ENCODE measurements at places on chromosomes 3 and 15.
A peak's percentile ranks its signal among the peaks of the same experiment; 100 is the strongest.

- no peak for DNase-seq
These were observed 219.3 kb upstream of the TTC14 start for GRCh38 chr3:180382638-180383180.

- no peak for DNase-seq
These were observed 116.3 kb downstream of the DTWD1 start for GRCh38 chr15:49737127-49737526.

DNA sequence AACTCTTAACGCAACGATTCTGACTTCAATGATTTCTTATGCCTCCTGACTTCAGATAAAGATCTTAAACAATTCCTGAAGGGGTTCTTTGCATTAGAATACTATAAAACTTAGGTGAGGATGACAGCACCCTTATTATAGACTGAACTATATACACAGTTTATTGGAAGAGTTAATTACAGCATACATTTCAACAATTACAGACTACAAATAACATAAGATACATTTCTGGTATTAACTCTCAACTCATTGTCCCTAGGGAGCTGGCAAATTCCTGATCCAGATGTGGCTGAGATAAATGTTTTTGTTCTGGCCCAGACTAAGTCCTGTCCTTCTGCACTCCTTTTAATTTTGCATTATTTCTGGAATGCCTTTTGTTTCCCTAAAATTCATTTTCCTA is 155.5 kb upstream of the TMC3 start:
- no peak for DNase-seq

- DNase-seq, result no peak
These were observed 3.1 kb downstream of the CCDC9B start for GRCh38 chr15:40337597-40337996.

DNA sequence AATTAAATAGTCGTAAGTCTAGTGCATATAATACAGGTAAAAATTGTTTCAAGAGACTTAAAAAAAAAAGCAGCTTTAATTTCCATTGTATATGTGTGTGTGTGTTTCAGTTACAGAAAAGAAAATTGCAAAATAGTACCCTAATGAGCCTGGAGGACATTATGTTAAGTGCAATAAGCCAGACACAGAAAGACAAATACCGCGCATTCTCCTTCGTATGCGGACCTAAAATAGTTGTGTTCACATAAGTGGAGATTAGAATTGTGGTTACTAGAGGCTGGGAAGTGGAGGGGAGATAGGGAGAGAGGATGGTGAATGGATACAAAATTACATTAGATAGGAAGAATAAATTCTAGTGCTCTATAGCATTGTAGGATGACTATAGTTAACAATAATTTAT is 3.6 kb downstream of the MESD start:
- no peak for DNase-seq

- no peak for DNase-seq
These were observed 462.2 kb downstream of the ZPLD1 start for GRCh38 chr3:102896851-102897621.

DNA sequence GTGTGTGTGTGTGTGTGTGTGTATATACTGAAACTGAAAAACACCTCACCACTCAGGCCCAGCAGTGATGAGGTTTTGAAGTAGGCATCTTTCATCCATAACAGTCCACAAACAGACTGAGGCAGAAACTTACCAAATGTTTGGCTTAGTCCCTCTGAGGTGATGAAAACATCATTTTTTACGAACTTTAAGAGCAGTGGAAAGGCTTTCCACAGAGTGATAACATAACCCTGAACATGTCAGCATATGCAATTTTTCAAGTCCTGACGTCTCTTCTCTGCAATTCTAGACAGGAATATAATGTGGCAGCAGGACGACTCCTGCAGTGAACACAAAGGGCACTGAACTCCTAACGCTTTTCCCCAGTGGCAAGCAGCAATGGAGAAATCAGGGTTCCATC is 247.0 kb upstream of the THBS1 start:
- no peak for DNase-seq

GRCh38 chr3:64501298-64501906 is 186.4 kb downstream of the ADAMTS9 start:
- no peak for DNase-seq

DNA sequence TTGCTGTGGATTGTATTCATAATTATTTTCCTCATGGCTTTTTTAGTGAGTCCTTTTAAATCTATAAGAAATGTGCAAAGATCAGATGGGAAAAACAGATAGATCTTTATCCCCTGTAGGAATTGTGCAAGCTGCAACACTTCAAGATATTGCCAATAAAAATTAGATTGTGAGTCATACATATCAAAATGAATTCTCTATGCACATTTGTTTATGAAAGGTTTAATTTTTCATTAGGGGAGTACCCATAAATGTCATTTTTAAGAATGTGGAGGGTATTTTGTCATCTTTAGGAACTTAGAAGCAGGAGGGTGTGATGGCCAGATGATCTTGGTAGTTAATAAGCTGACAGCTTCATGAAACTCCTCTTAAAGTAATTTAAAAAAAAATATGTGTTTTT is 2.9 kb downstream of the PIAS1 start:
- DNase-seq, result no peak

- no peak for DNase-seq
These were observed 95.0 kb upstream of the MRPL3 start for GRCh38 chr3:131597816-131598215.

GRCh38 chr3:139521816-139522215 is 17.7 kb downstream of the RBP1 start:
- DNase-seq, result no peak

GRCh38 chr15:85805420-85805819 is 10.7 kb upstream of the KLHL25 start:
- DNase-seq, result no peak

DNA sequence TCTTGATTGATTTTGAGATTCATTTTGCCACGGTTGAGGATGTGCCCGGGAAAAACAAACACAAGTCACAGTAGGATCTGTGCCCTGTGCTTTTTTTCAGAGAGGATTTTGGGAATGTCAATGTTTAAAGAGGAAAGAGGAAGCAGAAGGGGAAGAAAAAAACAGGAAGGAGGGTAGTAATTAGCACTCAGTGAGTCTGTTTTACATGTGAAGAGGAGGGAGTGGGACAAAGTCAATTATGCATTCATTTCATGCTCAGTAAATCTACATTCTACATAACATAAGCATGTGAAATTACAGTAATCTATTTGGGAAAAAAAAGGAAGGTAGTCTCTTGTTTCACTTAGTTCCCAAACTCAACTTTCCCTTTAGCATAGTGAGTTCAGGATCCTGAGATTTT is 18.3 kb upstream of the CD200 start:
- no peak for DNase-seq

GRCh38 chr3:22372292-22373062 is 621.5 kb upstream of the ZNF385D start:
- peak; percentile 24 for DNase-seq

GRCh38 chr3:133931084-133931483 is 35.4 kb upstream of the RAB6B start:
- DNase-seq, result no peak

DNA sequence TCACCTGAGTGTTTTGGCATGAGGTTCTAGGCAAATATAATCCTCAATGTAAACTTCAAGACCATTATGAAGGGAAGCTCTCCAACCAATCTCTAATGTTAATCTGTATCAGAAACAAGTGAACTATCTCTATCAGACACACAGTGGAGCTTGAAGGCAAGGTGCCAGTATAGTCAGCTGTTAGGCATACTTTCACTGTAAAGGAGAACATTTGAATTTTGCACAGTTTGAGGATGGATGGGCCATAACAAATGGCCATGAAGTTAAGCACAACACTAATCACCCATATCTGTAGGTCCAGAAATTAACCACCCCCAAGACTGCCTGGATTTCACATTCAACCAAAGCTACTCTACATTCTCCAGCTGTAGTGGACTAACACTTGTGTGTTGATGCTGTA is 69.1 kb upstream of the LMOD3 start:
- DNase-seq, result no peak

GRCh38 chr15:97849183-97849582 is 111.3 kb upstream of the ARRDC4 start:
- DNase-seq, result no peak

GRCh38 chr3:34669490-34669889 is 871.1 kb downstream of the PDCD6IP start:
- DNase-seq, result no peak

DNA sequence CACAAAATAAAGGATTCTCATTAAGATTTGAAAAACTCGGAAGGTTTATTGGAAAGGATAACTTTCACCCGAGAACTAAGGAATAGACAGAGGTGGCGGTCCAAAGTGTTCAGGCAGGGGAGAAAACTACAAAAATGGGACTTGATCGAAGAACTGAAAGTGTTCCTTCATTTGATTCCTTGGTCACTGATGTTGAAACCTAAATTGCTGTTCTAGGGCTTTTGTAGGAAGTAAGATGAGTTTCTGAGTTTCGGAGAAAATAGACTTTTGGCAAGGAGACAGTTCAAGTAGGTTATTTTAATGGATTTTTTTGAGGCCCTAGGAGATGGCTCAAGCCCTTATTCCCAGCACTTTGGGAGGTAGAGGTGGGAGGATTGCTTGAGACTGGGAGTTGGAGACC is 1.4 kb downstream of the TRIP4 start:
- no peak for DNase-seq

DNA sequence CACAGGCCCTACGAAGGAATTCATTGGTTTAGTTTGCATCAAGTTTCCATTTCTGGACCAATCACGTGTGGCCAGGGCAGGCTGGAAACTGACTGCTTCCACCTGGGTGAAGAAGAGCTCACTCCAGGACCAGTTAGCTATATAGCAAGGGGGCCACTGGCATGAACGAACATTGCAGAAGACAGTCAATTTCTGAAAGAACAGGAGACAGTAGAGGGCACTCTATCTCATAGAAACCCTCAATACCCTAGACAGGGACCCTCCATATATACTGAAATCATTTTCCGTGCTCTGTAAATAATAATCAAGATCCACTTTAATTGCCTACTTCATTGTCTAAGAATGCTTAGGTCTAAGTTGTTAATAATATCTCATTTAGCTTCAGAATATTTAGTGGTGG is 215.6 kb downstream of the CADPS start:
- DNase-seq, result no peak

- DNase-seq, result no peak
These were observed 1679.4 kb downstream of the OTOL1 start for GRCh38 chr3:163175970-163176369.

DNA sequence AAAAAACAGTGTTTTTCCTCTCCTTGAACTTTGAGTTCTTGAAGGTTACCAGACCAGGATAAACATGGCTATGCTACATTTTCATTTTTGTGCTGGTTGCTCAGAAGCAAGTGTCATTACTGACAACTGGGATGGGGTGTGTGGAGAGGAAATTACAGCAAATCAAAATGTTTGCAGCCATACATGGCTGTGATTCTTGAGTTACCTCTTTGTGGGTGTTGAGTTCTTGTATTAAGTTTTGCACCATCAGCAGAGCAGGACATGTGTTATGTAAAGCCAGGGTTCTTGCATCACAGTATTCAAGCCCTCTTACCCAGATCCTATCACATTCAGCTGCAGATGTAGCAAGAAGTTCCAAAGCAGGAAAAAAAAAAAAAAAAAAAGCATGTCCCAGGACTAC is 53.9 kb upstream of the ATOSA start:
- no peak for DNase-seq

GRCh38 chr15:101827257-101827656 is 15.3 kb downstream of the OR4F15 start:
- peak; percentile 37 for DNase-seq

DNA sequence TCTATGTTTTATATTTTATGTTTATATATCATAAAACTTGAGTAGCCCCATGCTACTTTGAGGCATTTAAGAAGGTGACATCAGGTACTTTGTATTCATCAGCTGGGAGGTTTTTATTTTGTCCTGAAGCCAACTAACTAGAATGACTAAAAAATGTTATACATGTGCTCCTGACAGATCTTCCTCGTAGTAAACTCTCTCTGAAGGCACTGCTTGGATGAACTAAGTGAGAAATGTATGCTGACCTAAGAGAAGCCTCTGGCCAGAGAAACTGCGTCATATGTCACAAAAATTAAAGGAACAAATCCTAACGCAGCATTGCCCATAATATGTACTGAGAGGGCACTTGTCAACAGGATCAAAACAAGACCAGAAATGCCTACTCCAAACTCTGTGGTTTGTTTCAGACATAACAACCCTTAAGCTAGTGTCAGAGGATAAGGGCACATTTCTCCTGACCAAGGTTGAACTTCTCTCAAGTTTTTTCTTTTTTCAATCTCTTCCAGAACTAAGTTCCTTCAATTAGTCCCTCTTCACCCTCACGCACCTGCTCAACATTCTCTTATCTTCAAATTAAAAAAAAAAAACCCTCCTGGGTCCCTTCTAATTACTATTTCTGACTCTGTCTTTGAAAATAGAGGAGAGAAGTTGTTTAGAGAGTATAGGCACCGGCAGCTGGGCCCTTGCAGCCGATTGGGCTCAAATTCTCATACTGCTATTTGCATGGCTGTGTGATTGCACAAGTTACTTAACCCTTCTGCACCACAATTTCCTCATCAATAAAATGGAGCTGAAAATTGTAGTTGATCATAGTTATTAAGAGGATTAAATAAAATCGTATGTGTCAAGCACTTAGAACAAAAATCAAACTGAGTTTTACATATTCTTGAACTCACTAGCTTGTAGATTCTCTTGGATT is 159.0 kb downstream of the FRMD5 start:
- peak; percentile 18 for DNase-seq

- no peak for DNase-seq
These were observed 313.0 kb upstream of the COL8A1 start for GRCh38 chr3:99325402-99325801.

DNA sequence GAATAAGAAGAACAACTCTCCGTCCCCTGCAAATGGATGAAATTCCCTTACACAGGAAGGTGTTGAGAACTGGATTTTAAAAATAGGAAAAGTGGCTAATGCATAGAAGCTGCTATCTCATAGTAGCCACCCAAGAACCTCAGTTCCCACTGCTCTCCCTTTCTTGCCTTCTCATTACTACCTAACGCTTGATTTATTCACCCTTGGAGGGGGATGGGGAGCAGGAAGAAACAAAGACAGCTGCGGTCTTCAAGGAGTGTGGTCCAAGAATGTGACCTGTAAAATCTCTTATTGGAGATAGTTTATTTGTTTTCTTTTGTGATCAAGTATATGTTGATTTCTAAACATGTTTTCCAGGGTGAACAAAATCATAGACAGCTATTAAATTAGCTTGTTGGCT is 274.1 kb upstream of the CTNNB1 start:
- DNase-seq, result no peak

DNA sequence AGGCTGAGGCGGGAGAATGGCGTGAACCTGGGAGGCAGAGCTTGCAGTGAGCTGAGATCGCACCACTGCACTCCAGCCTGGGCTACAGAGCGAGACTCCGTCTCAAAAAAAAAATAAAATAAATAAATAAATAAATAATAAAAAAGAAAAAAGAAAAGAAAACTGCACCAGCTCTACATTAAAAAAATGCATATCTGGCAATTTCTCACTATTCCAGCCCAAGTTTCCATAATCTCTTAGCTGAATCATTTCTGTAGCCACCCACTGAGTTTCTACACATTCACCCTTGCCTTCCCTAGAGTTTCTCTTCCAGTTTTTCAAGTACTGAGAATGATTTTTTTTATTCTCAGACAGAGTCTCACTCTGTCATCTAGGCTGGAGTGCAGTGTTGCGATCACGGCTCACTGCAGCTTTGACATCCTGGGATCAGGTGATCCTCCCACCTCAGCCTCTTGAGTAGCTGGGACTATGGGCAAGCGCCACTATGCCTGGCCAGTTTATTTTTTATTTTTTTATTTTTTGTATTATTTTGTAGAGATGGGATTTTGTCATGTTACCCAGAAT is 24.5 kb upstream of the SLC7A14 start:
- no peak for DNase-seq

Data from AG20443 (cell line).